ENCODE measurements at places on chromosomes 1 and 21. TPM values are rescaled to one million over a fixed set of nuclear protein-coding genes. Genes with fewer than 3 reads are reported as not detected.
A peak's percentile ranks its signal among the peaks of the same experiment; 100 is the strongest.

NBPF3 gene
- total RNA-seq: 4.6 TPM

CD46 gene
- total RNA-seq: 95.7 TPM

AGRN gene
- total RNA-seq: 14.1 TPM

GBP5 gene
- total RNA-seq: 0.68 TPM

CFAP74 gene
- total RNA-seq: not detected

SRGAP2B gene
- total RNA-seq: 11.3 TPM

CFAP45 gene
- total RNA-seq: 1.0 TPM

FAM167B gene
- 10.5 TPM for total RNA-seq

OVAAL gene
- 2.0 TPM for total RNA-seq

CDC7 gene
- total RNA-seq: 0.95 TPM

LMX1A gene
- total RNA-seq: 0.14 TPM

CBS gene
- 5.5 TPM for total RNA-seq

ASCL5 gene
- total RNA-seq: not detected

TMPRSS2 gene
- not detected for total RNA-seq

RIMKLA gene
- 7.5 TPM for total RNA-seq

DNA sequence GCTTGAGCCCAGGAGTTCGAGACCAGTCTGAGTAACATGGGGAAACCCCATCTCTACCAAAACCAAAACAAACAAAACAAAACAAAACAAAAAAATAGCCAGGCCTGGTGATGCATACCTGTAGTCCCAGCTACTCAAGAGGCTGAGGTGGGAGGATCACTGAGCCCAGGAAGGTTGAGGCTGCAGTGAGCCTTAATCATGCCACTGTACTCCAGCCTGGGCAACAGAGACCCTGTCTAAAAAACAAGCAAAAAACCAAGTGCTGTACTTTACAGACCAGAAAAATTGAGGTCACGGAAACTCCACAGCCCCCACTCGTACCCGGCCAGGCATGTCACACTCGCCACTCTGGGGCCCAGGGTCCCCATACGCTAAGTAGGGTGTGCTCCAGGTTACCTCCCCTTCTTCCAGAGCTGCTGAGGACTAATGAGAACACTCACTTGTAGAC lies 22.9 kb downstream of the ATP2B4 start:
- no peak for DNase-seq

DNA sequence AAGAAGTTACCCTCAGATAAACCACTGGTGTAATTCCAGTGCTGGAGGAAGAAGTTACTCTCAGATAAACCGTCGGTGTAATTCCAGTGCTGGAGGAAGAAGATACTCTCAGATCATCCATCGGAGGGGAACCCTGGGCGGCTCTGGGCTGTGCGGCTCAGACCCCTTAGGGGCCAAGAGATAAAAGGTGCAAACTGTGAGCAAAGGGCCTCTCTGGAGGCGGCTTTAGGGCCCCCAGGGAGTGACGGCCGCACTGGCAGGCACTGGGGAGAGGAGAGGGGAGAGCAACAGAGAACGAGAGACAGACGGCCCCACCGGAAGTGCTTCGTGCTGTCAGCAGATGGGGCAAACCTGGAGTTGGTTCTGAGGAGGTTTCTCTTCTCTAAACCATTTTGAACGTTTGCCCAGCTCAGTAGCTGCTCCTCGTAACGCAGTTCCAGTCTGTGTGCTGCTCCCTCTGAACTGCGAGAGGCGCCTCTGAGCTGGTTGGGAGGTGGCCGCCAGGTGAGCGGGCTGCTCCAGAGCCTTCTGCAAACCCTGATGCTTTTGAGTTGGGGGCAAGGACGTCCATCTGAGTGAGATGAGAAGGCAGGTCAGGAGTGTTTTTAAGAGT lies 62.6 kb upstream of the COL6A1 start:
- no peak for DNase-seq

DNA sequence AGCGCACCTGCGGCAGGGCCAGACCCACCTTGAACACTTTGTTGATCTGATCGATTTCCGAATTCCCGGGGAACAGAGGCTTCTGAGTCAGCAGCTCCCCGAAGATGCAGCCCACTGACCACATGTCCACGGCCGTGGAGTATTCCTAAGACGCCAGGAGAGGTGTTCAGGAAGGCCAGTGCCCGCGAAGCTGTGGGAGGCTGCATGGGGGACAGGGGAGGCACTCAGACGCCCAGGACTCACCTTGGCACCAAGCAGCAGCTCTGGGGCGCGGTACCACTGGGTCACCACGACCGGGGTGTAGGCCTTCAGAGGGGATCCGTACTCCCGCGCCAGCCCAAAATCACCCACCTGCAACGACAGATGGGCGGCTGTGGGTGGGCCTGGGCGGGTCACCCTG lies 11.2 kb upstream of the SLC35E2B start:
- DNase-seq: no peak

GRCh38 chr1:80673935-80674597 lies 1126.7 kb upstream of the ADGRL2 start:
- DNase-seq: no peak

DNA sequence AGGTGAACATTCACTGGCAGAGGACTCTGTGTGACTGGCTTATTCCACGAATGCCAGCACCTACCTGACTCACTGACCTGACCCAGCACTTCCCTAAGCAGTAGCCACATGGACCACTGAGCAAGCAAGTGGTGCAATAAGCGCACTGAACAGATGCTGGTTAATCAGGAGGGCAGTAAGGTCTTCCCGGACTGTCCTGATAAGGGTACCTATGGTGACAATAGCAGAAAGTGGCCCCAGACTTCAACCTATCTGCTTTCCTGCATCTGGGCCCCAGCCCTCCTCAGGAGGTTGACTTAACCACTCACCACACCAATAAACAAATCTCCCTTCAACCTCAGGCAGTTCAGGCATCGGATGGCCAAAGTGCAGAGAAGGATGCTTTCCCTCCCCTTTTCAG lies 65.7 kb downstream of the SETD4 start:
- DNase-seq: no peak

- no peak for DNase-seq
Observed at GRCh38 chr1:161374373-161374772, 6.7 kb upstream of the CFAP126 start.

DNA sequence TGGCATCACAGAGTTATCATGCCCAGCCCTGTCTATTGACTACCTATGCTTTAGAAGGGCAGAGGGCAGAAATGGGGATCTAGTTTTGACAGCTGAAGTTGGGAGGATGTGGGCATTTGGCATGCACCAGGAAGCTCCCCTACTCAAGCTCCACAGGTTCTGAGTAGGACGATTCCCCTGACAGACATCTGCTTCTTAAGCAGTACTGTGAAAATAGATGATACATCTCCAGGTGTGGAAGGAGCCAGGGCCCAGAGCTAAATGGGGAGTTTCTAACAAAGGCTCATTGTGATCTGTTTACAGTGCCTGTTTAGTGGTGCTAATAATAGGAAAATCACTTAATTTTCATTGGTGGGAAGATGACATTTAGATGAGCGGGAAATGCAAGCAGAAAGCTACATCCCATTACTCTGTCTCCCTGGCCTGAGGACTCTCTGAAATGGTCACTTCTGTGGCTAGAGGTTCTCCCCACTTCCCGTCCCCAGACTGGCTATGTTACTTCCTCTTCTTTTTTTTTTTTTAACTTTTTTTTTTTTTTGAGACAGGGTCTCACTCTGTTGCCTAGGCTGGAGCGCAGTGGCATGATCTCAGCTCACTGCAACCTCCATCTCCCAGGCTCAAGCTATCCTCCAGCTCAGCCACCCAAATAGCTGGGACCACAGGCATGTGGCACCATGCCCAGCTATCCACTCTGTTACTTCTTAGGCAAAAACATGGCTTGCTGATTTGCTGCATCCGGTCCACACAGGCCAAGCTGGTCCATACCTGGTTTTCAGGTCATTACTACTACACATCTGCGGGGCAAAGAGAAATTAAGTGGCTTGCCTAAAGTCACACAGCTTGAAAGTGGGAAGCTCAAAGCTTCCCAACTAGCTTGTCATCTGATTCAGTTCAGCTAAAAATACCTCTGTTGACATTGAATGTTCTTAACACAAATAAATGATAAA lies 23.2 kb upstream of the CNIH3 start:
- DNase-seq: no peak

GRCh38 chr1:155177192-155177917 lies 3.7 kb downstream of the TRIM46 start:
- DNase-seq: no peak

- DNase-seq: no peak
Observed at GRCh38 chr1:119962296-119962968, 66.1 kb upstream of the ADAM30 start.

GRCh38 chr1:66270119-66270812 lies 263.7 kb upstream of the SGIP1 start:
- no peak for DNase-seq

DNA sequence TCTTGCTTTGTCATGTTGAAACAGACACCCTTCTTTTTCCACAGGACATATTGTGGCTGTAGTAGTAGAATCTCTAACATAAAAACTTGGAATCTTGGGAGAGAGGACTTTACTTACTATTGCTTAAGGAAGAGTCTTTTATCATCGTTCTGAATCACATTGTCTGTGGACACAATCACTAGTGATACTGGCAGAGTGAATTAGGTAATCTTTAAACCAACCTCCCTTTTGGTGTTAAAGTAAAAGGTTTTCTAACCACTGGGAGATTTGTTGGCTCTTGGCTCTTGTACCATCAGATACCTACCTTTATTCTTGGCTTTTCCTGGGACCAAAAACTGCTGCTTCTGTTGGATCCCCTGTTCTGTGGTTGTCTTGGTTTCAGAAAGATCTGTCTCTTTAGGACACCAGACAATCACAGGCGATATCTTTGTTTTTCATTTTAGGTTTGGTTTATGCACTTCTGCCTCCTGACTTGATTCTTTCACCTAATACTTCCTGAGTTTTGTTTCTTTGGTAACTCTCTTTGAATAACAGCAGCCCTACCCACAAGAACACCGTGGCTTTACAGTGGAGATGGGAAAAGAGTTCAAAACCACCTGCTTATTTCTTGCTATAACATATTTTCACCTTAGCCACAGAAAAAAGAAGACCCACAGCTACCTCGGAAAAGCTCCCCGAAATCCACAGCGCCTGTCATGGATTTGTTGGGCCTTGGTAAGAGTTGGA lies 36.6 kb upstream of the ZFP69B start:
- no peak for DNase-seq

- DNase-seq: peak; percentile 81
Observed at GRCh38 chr1:33460947-33461629, 11.4 kb upstream of the ZSCAN20 start.

GRCh38 chr1:204259196-204259595 lies 45.4 kb upstream of the GOLT1A start:
- DNase-seq: no peak

DNA sequence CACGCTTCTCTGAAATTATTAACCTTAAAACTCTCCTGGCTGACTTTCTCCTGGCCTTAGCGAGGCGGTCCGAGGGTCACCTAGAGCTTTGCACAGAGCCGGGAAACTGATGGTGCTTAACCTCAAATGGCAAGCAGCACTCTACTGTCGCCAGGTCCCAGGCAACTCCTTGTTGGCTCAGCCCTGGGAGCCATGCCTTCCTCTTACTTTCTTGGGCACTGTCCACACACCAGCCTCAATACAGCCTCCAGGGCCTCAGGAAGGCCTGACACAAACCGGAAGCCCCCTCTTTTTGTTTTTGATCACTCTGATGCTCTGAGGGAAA lies 3.8 kb downstream of the TRABD2B start:
- DNase-seq: no peak

GRCh38 chr1:12711536-12711935 lies 4.4 kb upstream of the AADACL3 start:
- DNase-seq: no peak

DNA sequence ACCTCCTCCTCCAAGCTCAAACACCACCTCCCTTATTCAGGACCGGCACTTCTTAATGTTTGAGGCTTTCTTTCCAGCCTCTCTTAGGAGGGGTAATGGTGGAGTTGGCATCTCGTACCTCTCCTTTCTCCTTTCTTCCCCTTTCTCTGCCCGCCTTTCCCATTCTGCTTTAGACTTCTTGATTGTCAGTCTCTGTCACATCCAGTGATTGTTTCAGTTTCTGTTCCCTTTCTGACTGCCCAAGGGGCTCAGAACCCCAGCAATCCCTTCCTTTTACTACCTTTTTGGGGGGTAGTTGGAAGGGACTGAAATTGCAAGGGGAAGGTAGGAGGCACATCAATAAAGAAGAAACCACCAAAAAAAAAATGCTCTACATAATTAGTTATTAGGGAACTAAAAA lies 5.6 kb downstream of the ELK4 start:
- DNase-seq: no peak

- DNase-seq: no peak
Observed at GRCh38 chr1:84481317-84481716, 2.3 kb downstream of the RPF1 start.

DNA sequence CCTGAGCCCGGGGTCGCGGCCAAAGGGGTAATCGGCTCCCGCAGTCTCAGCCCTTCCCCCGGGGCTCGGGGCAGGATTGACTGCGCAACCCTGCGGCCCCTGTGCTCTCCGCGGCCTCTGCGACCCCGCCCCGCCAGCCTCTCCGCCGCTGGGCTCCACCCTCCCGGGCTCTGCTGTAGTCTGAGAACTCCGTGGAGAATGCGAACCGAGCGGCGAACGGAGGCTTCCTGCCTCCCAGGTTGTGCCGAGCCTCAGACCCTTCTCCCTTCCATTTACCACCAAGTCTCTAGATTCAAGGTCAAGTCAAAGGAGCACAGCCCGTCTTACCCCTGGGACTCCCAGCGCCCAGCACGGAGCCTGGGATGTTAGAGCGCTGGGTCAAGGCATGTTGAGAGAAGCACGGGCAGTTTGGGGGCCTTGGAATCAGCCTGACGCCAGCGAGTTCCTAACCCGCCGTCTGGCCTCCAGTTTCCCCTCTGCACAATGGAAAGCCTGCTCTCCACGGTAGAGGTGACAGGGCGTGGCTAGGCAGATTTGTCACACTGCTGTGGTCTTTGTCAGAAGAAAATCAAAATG lies 3.0 kb downstream of the ATP2B4 start:
- peak; percentile 90 for DNase-seq

DNA sequence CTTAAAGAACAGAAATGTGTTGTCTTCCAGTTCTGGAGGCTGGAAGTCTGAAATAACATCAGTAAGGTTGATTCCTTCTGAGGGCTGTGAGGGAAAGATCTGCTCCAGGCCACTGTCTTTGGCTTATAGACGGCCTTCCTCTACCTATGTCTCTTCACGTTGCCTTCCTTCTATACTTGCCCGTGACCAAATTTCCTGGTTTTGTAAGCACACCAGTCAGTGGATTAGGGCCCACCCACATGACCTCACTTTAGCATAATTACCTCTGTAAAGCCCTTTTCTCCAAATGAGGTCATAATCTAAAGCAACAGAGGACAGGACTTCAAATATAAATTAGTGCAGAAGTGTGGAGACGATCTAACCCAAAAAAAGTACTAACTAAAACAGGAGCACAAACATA lies 231.6 kb downstream of the NRIP1 start:
- no peak for DNase-seq

DNA sequence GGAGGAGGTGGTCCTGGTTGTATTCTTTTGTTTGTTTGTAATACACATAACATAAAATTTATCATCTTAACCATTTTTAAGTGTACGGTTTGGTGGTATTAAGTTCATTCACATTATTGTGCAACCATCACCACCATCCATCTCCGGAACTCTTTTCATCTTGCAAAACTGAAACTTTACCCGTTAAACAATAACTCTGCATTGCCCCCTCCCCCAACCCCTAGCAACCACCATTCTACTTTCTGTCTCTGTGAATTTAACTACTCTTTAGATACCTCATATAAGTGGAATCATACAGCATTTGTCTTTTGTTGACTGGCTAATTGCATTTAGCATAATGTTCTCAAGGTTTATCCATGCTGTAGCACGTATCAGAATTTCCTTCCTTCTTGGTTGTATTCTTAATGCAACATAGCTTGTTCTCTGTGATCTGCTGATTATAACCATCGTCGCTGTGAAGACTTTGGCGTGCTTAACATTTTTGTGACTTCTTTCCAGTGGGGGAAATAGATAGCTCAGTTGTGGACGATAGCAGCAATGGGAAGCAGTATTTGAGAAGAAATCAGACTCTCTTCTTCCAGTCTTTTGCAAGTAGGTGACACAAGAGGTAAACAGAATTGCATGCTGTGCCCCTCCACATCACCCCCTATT lies 117.5 kb upstream of the HOOK1 start:
- DNase-seq: no peak
